Gastroesophageal sphincter (tissue), 4 donors: ENCODE measurements at places on chromosomes 1 and 21. TPM values are rescaled to one million over a fixed set of nuclear protein-coding genes. Genes with fewer than 3 reads are reported as not detected.

FLG2 gene
- not detected for total RNA-seq

SHISAL2A gene
- not detected for total RNA-seq

DNA sequence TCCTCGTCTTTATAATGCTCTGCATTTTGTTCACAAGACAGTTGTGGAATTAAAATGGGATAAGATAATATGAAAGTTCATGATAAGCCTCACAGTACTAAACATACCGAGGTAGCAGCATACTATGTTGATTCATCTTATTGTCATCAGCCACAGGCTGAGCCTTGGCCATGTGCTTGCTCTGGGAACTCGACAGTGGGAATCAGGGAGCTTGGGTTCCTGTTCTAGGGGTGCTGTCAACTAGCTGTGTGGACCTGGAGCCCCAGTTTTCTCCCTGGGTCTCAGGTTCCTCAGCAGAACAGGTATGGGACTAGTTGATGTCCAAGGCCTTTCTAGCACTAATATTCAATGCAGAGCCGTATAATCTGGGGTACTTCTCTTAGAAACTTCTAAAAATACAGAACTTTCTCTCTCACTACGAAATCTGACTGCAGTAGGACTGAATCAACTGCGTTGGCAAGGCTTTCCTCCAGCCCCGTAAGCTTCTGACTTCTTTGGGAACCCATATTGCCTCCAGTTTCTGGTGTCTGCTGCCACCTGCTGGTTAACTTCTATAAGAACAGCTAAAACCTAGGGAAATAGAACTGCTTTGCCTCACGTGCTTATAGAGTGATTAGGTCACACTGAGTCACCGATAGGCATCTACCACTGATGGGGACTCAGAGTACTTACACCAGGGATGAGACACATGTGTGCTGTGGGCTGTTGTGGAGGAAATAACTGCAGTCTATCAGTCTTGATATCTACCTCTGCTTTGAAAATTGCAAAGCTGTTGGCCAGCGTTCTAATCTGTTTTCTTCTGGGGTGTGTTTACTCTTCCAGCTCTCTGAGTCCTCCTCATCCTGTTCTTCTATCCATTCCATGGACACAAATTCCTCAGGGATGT, 110.9 kb downstream of the RGL1 start:
- ATAC-seq = peak; percentile 77

DNA sequence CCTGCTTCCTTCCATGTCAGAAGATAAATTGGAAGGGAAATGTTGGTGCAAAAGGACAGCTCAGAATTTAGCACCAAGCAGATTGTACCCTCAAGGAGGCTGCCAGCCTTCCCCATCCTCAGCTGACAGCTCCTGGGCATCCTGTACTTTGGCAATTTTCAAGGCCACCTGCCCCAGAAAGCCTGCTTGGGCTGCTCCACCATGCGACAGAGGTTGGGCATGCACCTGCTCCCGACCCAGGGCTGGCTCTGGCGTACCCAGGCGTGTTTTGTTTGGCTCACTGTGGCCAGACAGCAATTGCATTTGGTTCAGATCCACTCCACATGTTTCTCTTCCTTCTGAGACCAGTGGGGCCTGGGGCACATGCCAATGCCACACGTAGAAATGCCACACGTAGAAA, 547.8 kb downstream of the NPHP4 start:
- ATAC-seq = no peak
